ENCODE measurements at places on chromosomes 3 and 15.

- DNase-seq = no peak
Observed at GRCh38 chr15:89669941-89670340, 9.2 kb downstream of the PLIN1 start.

GRCh38 chr3:172194702-172195406, 155.5 kb downstream of the FNDC3B start:
- DNase-seq = no peak

DNA sequence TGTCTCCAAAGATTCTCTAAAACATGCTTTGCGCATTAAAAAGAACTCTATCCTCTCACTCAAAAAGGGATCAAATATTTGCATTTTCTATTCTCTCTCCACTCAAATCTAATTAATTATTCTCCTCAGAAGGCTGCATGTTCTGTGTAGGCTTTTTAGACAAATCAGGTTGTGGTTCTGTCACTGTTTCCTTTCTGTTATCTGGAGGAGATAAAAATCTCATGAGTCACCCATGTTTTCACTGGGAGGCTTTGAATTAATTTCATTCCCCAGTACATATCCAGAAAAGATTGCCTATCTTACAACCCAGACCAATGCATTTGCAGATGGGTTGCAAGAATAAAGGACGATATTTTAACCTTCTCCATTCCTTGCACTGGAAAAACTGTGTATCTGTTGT, 446.5 kb downstream of the GRM7 start:
- no peak for DNase-seq

DNA sequence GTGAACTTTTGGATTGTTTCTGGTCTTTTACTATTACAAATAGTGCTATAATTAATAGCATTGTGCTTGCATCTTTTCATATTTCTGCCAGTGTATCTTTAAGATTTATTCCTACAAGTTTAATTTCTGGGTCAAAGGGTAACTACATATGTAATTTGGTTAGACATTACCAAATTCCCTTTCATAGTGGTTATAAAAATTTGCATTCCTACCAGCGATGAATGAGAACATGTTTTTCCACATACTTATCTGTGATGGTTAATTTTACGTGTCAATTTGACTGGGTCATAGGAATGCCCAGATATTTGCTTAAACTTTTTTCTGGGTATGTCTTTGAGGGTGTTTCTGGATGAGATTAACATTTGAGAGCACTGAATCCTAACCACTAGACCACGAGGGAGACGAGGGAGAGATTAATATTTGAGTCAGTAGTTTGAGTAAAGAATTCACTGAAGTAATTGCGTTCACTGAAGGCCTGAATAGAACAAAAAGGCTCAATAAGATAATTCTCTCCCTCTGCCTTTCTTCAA, 132.3 kb upstream of the NEO1 start:
- no peak for DNase-seq

DNA sequence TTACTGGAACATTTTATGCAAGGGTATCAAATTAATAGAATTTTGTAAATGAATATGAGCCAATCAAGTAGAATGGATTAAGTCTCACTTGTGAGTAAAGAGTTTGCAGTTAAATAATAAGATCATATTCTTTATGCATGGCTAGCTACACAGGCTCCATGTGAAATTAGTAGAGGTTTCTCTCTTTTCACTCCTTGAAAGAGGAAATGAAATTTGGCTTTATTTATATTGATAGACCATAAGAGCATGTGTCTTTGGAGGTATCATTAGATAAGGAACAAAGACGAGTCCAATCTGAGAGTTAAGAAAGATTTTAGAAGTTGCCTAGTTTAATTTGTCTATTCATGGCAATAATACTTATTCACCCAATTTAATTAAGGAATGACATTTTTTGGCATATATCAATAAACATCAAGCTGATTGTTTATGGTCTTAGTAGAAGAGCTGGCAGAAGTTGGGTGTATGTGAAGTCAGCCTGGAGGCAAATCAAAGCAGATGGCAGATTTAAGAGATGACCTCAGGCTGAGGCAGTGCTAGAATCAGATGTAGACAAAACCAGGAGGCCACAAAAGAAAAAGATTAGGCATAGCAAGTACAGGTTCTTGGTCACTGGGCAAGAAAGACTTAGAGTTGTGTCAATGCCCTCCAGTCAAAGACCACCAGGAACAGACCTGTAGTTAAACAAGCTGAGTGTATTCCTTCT, 406.5 kb upstream of the ARHGEF26 start:
- DNase-seq = no peak

GRCh38 chr3:189827108-189827507, 195.9 kb downstream of the TP63 start:
- DNase-seq = no peak

DNA sequence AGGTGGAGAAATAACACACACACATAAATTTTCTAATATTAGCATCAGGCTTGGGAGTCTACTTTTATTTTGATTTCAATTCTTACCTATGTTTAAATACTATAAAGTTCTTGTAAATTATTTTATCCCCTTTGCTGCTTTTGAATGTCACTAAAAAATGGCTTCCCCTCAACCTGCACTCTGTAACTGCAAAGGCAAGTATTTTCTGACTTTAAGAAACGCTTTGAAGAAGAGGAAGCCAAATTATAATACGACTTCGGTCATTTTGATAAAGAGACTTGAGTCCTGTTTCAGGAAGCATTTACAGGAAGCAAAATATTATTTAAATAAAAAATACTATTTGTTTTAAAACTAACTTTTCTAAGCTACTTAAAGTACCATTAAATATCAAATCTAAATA, 627.7 kb upstream of the AGTR1 start:
- DNase-seq = no peak

DNA sequence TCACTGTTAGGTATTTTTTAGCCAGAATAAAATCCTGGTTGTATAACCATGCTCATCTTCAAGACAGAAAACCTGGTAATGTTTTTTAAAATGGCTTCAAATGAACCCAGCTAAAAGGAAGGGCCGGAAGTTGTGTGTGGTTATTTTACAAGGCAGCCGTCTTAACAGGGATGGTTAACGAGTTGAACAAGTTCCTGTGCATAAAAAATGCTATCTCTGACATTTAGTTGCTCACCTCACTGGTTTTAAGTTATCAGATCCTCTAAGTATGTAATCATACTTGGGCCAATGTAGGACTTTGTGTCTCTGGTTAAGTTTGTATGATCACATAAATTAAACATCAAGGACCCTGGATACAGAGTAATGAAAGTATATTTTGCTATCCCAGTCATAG, 2.1 kb downstream of the ATP11B start:
- DNase-seq = peak; percentile 7

GRCh38 chr3:196763179-196763578, 23.5 kb downstream of the PAK2 start:
- no peak for DNase-seq

- no peak for DNase-seq
Observed at GRCh38 chr15:75810874-75811498, 32.3 kb upstream of the UBE2Q2 start.

- peak; percentile 66 for DNase-seq
Observed at GRCh38 chr3:159616234-159616825, 372.3 kb upstream of the IL12A start.

DNA sequence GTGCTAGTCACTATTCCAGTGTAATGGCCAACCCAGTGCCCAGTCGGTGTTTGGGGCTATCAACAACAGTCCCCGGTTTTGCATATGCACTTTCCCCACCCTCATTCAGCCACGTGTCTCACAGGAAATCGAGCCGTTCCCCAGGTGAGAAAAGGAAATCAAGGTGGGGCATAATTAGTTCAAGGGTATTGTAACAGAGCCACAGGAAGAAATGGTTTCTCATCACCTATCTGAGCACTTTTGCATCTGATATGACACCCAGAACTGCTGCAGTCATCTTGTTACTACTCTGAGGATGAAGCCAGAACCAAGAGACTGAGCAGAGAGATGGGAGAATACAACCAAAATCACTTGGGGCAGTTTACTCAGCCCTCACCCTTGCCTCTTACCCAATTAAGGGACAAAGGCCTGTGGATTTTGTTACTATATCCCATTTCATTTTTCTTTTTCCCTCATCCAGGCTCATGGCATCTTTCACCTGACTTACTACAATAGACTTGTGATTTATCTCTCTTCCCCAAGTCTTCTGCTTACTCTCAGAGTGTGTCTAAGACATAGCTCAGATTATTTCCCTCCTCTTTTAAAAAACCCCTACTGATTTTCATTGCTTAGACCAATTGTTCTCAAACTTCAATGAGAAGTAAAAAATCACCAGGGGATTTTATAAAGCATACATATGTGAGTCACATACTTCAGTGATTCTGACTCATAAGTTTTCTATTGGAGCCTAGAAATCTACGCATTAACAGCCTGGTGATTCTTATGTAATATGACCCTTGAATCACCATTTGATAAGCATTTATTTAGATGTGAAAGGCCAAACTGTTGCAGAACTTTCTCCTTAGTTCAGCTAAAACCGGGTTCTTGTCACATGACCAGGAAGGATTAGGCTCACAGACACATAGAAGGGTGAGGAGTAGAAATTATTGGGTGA, 40.5 kb downstream of the TRAT1 start:
- no peak for DNase-seq

DNA sequence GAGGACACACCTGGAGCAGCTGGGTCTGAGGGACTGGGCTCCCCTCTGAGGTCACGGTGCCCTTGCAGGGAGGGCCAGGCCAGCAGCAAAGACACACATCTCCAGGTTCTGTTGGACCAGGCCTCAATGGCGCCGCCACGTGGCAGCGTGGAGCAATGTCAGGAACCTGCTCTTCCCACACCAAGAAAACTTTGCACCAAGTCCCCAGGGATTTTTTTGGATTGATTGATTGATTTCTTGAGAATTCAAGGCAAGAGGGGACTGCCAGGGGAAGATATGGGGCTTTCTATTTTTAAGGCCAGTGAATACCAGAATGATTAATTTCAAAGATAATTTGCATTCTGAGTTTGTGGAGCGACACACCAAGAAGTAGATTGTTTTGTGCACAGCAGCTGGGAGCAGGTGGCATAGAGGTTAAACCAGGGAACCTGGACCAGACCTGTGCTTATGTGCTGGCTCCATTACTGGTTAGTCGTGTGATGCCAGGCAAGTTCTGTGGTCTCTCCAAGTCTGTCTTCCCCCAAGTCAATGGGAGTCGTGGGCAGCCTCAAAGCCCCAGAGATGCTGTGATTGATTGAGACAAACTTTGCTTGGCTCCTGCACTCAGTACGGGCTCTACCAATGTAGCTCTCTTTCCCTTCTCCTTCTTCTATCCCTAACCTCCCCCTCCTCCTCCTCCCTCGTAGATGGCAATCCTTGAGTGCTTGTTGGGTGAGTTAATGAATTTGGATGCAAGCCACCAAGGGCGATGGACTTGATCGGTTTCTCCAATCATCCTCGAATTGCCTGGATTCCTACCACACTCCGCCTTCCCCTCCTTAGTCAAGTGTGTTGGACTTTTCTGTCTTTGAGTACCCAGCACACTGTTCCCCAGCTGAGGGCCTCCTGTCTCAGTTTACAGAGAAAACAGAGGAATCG, 96.2 kb upstream of the TRPM1 start:
- peak; percentile 12 for DNase-seq

- DNase-seq = no peak
Observed at GRCh38 chr3:50470658-50471057, 32.8 kb downstream of the CACNA2D2 start.

DNA sequence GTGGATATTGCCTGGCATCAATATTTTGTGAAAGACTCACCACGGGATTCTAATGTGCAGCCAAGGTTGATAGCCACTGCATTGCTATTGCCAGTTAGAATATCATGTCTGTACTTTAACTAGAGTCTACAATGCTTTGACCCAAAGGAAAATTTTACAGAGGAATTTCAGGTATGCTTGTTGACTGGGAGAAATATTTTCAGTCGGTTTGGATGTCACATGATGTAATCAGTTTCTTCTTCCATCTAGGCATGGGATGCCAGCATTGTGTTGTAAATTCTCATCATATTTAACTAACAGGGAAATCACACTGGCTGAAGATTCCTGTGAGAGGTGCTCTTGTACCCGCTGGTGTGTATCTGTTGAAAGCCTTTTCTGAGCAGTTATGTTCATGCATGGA, 508.9 kb upstream of the ADAMTS9 start:
- DNase-seq = no peak

GRCh38 chr3:143078883-143079282, 40.7 kb upstream of the CHST2 start:
- DNase-seq = peak; percentile 72

DNA sequence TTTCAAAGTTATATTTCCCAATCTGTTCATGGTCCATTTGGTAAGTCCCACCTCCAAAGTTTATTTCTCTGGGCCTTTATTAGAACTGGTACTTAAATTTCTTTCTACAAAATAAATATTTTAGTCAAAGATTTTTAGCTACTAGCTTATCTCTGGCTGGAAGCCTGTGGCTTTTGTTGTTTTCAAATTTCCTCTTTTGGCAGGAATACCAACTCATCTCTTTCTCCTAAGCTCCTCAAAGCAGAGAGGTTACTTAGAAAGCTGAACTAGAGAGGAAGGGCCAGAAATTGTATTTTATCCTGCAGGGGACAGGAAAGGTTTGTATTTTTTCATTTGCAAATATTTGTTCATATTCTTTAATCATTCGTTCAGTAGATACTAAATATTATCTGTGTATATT, 227.8 kb downstream of the TBL1XR1 start:
- no peak for DNase-seq

DNA sequence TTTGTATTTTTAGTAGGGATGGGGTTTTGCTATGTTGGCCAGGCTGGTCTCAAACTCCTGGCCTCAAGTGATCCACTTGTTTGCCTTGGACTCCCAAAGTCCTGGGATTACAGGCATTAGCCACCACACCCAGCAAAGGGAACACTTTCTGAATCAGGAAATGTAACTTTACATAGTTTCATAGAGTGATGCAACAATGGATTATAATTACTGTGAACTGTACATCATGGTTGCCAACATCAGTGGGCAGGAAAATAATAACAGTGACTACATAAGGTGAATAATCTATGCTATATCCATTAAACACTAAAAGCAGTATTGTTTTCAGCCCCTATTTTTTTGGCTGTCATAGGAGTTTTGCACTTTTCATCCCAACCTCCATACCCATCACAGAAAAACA, 5.0 kb upstream of the KPNA1 start:
- no peak for DNase-seq

DNA sequence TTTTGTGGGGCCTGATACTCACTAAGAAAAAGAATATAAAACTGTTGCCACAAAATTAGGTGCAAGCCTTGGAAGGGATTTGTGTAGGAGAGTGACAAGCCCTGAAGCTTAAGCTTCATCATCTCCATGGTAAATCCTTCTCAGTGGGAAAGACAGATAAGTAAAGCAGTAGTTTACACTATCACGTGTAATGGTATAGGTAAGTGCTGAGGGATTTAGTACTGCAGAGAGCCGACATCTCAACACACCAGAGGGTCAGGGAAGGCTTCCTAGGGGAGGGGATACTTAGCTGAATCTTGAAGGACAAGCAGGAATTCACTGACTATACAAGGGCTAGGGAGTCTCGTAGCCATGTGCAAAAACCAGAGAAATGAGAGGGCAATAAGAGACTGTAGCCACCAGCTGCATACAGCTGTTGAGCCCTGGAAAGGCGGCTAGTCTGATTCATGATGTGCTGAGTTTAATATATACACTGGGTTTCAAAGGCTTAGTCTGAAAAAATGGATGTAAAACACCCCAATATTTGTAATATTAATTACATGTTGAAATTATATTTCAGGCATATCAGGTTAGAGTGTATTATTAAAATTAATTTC, 11.1 kb downstream of the SLC24A1 start:
- DNase-seq = no peak
